AG09319 (cell line): ENCODE measurements at places on chromosomes 12 and 14.

DNA sequence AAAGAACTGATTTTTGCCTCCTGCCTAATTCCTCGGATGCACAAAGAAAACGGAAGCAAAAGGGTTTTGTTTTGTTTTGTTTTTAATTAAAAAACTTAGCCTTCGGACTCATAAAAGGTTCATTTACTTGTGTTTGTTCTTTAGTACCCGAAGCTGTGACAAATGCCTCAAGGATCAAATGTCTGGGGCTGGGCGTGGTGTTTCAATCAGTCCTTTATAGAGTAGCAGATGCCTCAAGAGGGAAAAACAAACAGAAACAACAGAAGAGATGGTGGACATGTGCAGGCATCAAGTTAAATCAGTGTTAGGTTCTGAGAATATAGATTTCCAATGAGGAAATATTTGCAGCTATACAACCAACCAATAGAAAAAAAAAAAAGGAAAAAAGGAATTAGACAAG, 1.6 kb upstream of the WIF1 start:
- DNase-seq: no peak

DNA sequence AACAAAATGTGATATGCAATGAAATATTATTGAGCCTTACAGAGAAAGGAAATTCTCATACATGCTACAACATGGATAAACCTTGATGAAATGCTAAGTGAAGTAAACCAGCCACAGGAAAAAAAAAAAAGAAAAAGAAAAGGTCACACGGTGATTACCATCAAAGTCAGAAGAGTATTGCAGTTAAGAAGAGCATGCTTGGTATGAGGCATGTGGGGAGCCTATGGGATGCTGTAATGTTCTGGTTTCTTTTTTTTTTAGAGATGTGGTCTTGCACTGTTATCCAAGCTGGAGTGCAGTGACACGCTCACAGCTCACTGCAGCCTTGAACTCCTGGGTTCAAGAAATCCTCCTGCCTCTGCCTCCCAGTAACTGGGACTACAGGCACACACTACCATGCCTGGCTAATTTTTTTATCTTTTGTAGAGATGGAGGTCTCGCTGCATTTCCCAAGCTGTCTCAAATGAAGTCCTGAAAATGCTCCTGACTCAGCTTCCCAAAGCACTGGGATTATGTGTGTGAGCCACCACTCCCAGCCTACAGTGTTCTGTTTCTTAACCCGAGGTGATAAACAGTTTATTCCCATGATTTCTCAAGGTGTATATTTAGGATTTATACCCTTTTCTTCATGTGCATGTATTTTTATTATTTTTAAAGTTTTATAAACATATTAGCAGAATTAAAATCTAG, 96.2 kb downstream of the SEC23A start:
- DNase-seq: peak; percentile 2

- peak; percentile 16 for DNase-seq
These were observed 652 bp downstream of the SUPT16H start for GRCh38 chr14:21382886-21383847.

DNA sequence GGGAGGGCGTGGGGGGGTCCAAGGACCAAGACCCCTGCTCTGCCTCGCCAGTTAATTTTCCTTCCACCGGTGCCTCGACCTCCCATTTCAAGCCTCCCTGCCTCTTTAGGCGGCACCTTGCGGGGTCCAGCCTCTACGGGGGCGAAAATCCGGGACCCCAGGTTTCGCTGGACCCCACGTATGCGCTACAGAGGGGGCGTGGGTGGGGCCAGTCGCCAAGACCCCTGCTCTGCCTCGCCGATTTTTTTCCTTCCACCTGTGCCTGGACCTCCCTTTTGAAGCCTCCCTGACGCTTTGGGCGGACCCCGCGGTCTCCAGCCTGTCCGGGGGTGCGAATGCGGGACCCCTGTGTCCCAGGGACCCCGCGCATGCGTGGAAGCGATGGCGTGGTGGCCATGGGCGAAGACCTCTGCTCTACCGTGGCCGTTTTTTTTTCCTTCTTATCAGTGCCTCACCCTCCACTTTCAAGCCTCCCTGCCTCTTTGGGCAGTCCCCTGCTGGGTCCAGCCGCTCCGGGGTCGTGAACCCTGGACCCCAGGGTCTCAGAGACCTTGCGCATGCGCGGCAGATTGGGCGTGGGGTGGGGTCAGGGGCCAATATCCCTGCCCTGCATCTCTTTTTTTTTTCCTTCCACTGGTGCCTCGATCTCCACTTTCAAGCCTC, 324.2 kb downstream of the ALG10 start:
- no peak for DNase-seq

- DNase-seq: no peak
These were observed 52.6 kb upstream of the BICD1 start for GRCh38 chr12:32053881-32054624.

DNA sequence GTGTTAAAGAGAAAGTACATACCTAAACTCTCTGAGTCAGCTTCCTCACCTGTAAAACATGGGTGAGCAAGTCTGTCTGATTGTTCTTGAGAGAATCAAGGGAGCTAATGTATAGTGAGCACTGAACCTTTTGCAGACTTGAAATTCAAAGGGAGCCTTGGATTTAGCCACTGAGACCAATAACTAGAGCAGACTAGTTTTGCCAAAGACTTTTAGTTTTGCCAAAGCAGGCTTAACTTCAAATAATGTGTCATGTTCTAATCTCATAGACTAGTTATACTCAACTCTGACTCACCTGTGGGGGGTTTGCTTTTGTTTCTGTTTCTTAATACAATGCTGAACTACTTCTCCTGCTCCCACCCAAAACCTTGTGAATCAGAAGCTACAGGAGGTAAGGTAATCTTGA, 123.7 kb downstream of the SLC25A21 start:
- no peak for DNase-seq

DNA sequence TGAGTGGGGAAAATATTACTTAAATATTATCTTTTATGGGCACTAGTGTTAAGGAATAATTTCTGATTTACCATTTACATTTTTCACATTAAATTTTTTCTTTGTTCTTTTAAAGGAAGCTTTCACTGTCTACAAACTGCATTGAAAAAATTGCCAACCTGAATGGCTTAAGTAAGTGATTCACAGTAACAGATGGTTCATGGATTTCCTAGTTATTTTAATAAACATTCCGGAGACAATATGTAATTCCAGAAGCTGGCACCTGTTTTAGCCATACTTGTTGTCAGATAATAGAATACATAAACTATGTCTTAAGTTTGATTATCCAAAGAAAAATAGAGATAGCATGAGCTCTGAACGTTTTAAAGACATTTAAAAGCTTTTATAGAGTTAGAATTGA, 17.1 kb downstream of the DNAL1 start:
- DNase-seq: no peak

GRCh38 chr14:23186913-23187654, 3.6 kb upstream of the SLC7A8 start:
- DNase-seq: peak; percentile 56

DNA sequence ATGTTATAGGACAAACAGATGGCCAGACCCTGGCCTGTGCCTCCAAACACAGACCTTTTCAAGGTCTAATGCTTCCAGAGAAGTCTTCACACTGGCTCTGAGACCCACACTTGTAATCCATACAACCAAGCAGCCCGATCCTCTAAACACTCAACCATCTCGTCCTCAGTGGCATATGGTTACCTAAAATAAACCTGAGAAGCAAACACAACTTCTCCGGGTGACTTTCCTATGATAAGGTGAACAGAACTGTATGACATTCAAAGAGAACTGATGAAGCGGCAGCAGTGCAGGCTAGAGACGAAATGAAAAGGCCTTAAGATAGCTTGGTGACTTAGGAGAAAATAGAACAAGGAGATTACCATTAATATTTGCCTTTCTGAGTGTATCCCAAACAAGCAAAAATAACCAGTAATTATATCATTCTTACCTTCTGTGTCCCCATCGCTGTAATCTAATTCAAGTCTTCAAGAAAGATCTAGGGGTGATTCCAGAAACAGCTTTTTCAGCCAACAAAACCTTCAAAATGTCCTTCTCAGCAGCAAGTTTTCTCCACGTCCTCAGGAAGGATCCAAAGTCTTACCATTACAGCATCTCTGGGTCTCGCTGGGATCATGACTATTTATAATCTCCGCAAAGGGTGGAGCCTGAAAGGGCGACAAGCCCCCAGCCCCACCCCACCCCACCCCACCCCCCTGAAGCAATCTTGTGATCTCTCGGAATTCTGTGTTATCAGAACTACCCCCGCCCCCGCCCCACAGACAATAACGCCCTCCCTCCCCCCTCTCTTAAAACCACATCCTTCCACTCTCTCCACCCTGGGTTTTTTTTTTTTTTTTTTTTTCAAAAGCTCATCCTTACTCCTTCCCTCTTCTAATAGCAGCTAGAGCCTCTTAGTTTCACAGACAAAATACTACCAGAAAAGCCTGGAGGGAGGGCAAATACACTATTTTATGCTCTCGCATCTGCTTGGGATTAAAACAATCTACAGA, at the start of gene SLC2A3:
Gene SLC2A3 (minus strand): TSS at position 598 of the 992 bp plus-strand sequence. CDS start 153 bp downstream, at position 445.
- DNase-seq: peak; percentile 94

- DNase-seq: no peak
These were observed 6.1 kb downstream of the RHOF start for GRCh38 chr12:121787063-121788025.

- no peak for DNase-seq
These were observed 135.2 kb downstream of the ADGRD1 start for GRCh38 chr12:131088701-131089530.

- no peak for DNase-seq
These were observed 68.1 kb upstream of the OTOGL start for GRCh38 chr12:80031229-80031628.

DNA sequence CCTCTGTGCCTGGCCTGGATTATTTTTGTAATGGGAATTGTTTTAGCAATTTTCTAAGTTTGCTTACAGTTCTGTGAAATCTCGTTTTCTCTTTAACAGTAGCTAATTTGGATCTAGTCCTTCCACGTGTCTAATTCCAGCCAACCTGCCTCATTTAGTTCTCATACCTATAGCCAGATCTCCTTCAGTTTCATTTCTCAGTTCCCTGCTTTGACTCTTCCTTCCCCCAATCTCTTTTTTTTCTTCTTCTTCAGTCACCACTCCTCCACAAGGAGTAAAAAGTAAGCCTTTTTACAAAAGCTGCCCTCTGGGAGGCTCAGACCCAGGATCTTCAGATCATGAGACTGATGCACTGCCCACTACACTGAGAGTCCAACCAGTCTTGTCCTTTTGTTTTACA, 1.4 kb downstream of the THTPA start:
- no peak for DNase-seq

- DNase-seq: no peak
These were observed 5.0 kb downstream of the FANCM start for GRCh38 chr14:45140661-45141187.

DNA sequence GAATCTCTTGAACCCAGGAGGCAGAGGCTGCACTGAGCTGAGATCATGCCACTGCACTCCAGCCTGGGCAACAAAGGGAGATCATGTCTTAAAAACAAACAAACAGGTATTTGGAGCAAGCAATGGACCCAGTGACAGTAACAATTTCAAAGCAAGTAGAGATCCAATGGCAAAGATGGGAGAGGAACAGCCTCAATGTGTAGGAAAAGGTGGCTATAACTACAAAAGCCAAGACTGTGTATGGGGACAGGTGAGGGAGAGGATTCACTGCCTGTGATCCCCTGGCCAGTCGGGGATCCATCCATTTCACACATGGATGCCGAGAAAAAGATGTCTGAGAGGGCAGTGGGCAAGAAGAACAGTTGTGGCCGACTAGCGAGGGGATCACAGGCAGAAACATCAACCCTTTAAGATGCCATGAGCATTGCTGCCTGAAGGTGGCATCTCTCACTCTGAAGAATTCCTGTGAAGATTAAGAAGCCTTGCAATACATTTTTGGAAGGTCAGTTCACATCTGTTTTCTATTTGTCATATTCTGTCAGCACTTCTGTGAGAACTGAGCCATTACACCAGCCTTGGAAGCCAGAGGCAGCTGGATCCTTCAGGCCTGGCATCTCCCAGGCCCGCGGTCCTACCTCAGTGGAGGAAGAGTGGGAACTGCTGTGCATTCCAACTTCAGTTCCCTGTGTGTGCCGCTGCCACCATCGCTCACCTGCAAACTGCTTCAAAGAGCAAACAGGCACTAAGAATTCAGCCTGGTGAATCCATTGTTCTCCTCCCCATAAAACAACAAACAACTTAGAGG, 54.5 kb upstream of the FRS2 start:
- DNase-seq: peak; percentile 86

DNA sequence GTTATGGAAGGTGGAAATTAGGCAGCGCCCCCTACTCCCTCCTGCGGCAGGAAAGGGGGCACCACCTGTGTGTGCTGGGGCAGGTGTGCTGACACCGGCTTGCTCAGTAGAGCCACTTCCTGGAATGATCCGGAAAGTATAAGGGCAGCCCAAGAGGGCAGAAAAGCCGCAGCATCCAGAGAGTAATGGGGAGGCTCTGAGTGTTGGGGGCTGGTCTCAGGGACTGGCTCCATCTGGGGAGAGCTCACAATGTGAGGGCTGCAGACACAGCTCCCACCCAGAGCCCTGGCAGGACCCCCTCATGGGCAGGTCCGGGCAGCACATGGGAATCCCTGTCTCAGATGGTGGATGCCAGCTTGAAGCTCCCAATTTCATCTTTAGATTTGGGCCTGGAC, 187.6 kb upstream of the C14orf180 start:
- no peak for DNase-seq

DNA sequence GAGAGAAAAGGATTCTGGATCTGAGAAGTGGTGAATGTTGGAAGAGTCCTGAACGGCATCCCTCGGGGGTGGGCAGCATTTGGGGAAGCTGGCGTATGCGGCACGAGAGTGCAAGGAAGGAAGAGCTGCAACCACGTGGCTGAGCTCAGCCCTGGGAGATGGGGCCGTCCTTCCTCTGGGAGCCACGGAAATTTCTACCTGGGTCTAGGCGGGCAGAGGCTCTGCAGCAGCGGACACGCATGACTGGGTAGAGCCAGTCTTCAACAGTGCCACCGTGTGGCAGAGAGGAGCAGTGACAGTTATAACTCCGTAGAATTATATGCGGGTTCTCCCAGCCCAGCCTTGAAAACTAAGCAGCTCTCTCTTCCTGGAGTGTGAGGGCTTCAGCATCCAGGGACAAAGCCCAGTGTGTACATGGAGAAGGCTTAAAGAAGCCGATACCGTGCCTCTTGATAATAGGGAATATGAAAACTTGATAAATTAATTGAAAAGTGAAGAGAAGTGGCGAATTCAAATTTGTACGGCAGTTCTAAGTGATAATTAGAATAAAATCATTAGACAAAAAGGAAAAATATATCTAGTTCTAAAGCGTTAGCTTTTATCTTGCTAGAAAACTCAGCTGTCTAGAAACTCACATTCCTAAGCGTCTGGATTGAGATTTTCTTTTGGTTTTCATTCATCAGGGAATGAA, 82.9 kb upstream of the STXBP6 start:
- DNase-seq: no peak

DNA sequence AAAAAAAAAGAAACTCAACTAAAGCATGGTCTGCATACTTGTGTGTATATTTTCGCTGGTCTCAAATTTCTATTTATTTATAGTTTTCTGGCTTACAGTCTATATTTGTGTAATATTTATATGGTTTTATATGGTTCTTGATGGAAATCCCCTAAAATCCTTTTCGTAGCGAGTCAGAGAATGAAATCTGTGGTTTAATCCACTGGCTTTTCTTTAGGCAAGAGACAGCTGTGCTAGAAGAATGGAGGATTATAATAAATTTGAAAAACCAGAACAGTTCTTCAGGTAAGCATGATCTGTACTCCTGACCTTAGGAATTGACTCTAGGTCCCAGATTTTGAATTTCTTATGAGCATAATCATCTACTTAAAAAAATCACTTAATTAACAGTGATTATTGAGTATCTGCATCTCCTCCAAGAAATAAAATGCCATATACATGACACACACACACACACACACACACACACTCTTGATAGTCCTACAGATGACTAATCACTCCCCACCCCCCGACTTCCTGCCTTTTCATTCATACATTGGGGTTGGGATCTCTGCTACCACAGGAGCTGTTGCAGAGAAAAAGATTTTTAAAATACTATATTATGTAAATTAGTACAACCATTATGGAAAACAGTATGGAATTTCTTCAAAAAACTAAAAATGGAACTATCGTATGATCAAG, 113.4 kb downstream of the CRADD start:
- no peak for DNase-seq
